ENCODE measurements at places on chromosomes 13 and 19. TPM values are rescaled to one million over a fixed set of nuclear protein-coding genes. Genes with fewer than 3 reads are reported as not detected.
A peak's percentile ranks its signal among the peaks of the same experiment; 100 is the strongest.

KLK12 gene
- not detected for total RNA-seq

ARHGEF1 gene
- 108 TPM for total RNA-seq

SLC44A2 gene
- total RNA-seq = 54.9 TPM

ZGLP1 gene
- total RNA-seq = 1.5 TPM

C19orf38 gene
- total RNA-seq = 1.5 TPM

ZIC2 gene
- total RNA-seq = 5.5 TPM

HOOK2 gene
- 20.5 TPM for total RNA-seq

CYP2F1 gene
- total RNA-seq = not detected

DNA sequence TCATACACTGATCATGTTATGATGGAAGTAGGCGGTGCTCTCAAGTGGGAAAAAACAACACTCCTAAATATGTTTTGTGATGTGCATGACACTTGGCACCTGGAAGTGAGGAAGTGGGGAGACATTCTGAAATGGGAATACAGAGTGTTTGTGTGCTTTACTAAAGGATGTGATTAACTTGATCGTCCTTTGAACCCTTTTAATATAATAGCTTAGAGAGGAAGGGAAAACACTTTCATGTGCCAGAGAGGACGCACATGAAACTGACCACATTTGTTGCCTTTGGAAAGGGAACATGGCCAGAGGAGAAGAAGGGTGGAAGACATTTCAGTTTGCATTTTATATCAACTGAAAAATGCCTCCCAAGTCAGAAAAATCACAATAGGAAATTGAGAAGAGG is 31.4 kb downstream of the SMAD9 start:
- DNase-seq = no peak

- DNase-seq = no peak
These were observed 39.2 kb downstream of the TSSK6 start for GRCh38 chr19:19475849-19476828.

GRCh38 chr19:2291185-2291751 is 9.3 kb upstream of the PEAK3 start:
- no peak for DNase-seq

GRCh38 chr19:47698631-47699359 is 14.4 kb upstream of the EHD2 start:
- DNase-seq = no peak

DNA sequence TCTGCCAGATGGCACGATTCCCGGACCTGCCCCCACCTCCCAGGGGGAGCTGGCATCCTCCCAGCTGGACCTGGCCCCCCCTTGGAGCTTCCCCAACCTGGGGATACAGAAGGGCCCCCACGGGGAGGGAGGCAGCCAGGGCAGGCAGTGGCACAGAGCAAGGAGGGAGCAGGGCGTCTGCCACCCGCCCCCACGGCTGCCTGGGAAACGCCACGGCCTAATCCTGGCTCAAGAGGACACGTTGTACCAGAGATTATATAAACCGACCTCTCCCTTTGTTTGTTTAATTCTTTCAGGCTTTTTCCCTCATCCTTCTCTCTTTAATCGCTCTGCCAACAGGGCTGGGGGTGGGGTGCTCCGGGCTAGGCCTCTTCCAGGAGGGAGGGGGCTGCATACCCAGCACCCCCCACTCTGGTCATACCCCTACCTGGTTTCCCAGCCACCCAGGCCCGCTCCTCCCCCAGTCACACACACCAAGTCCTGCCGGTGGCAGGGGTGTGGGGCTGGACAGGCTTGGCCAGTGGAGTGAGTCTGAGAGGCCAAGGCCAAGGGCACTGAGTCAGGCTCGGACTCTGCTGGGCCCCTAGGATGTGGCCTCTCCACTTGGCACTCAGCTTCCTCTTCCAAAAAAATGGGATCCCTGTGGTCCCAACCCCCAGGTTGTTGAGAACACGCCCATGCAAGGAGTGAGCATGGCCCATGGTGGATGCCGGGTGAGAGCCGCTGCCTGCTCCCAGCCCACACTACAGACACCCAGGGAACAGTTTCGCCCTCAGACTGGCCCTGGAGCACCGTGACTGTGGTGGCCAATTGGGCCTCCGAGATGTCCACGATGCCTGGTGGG is 29.5 kb upstream of the NFIC start:
- peak; percentile 35 for DNase-seq

GRCh38 chr19:50843701-50844221 is 10.4 kb upstream of the KLK15 start:
- DNase-seq = no peak

DNA sequence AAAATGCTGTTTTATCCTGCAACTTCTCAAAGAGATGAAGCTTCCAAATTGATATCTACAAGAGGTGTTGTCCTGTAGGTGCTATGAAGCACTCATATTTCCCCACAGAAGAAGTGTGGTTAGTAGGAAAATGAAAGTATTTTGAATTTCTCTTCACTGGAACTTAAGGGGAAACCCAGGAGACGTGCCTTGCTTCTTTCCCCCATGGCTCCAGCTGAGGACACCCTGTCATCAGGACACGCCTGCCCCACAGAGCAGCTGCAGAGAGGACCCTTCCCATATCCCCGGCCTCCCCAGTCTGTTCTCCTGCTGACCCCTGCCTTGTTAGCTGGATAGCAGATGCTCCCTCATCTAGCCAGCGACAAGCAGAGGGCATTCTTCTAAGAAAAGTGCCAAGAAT is 371.3 kb downstream of the COG6 start:
- no peak for DNase-seq

- no peak for DNase-seq
These were observed 13.3 kb downstream of the LSM4 start for GRCh38 chr19:18309525-18310064.

All from A172 (cell line).